ENCODE measurements at places on chromosomes 1 and 21.

DNA sequence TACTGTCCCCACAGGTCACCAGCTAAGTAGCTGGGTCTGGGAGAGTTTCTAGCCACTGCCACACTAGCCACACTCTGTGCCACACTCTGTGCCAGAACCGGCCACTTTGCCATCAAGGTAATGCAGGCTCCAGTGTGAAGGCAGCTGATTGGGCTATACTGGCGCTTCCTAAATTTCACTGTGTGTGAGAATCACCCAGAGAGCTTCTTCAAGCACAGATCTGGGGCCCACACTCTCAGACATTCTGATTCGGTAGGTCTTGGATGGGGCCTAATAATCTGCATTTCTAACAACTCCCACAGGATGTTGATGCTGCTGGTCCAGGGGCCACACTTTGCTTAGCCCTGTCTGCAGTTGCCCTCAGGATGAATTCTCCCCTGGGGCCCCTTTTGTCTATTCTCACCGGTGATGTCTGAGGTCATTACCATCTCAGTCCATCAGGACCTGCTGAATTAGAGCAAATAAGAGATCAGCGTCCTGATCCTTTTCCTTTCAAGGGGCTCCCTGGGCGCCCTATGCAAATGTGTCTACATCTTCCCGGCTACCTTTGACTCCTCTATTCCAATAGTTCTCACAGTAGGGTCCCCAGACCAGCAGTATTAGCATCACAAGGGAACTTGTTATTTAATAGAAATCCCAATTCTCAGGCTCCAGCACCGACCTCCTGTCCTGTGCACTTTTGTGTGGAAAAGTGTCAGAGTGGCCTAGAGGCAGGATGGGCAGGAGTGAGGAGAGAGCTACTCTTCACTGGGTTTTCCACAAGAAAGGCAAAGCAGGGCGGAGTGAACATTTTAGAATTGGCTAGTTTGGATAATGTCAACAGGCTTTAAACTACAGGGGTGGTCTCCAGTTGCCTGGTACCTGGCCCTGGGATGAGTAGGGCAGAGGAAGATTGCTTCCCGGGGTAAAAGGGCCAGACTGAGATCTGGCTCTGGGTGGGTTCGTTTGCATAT lies 24.7 kb upstream of the LRRN2 start:
- no peak for DNase-seq

GRCh38 chr1:231070758-231071444 lies 30.8 kb upstream of the FAM89A start:
- DNase-seq, result peak; percentile 52

- no peak for DNase-seq
Observed at GRCh38 chr1:63590166-63590560, 3.0 kb upstream of the PGM1 start.

DNA sequence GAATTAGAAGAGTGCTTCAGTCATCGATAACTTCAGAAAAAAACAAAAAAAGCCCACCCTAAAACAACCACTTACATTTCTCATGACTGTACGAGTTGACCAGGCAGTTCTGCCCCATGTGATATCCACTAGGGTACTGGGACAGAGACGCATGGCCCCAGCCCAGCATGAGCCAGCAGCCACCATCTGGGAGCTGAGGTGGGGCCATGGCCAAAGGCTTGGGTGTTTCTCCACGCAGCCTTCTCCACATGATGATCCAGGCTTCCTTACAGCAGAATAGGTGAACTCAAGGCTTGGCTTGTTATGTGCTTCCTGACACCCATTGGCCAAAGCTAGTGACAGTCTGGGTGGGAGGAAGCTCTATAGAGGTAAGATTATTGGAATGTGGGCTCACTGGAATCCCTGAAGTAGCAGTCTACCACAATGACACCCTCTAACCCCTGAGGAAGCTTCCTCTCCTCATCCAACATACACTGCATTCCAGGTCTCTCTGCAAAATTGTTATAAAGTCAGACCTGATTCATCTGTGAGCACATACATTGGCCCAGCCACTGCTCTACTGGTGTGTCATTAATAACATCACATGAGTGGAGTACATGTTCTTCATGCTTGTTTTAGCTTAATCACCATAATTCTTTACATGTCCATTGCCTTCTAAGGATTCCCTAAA lies 66.3 kb upstream of the NTPCR start:
- DNase-seq, result no peak

GRCh38 chr1:202932476-202932875 lies 5.4 kb upstream of the KLHL12 start:
- DNase-seq, result no peak

DNA sequence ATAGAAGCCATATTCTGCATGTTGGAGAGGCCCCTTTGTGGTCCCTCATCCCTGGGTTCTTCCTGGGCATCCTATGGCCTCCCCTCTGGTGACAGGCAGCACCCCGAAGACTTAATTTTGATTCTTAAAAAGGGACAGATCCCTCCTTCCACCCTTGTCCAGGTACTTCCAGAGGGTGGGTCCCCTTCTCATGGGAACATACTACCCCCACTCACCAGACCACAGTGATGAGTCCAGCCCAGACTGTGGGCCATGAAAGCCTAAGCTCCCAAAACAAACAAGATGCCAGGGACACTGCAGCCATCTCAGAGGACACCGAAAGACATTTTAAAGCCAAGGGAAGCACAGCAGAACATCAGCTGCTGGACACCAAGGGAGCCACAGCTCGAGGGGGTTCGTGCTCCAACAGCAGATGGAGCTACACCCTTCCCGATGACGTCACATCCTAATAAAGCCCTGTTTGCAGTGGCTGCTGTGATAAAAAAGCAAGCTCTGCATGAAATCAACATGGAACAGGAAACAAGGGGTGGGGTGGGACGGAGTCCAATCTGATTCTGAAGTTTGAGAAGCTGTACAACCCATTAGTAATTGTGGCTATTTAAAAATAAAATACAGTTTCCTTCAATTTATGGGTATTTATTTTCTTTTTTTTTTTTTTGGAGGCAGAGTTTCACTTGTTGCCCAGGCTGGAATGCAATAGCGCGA lies 32.4 kb downstream of the GNB1 start:
- DNase-seq, result peak; percentile 76

DNA sequence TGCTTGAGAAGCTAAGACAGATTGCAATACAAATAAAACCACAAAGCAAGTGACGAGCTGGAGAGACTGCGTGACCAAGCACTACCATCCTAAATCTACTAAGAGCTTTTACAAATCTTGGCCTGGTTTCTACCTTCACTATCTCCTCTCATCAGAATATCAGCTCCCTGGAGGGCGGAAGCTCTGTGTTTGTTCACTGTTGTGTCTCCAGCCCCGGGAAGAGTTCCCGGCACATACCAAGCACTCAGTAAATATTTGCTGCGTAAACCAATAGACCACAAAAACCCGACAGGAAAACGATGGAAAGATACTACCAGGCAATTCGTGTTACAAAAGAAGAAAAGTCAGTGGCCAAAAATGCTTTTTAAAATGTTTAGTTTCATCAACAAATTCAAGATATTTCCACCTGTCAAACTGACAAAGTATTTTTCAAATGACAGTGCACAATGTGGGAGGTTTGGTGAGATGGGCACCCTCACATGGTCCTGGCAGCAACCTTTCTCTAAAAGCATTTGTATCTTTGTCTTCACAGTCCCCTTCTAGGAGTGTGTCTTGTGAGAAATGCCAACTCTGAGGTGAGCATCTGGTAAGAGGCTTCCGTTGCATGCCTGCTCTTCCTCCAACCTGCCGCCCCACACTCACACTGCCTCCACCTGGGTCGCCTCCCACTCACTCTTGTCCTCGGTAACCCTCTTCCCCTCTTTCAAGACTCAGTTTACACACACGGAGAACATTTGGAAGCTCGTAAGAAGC lies 34.7 kb downstream of the SLC1A7 start:
- no peak for DNase-seq

- no peak for DNase-seq
Observed at GRCh38 chr1:159171254-159171687, at the start of gene CADM3. Gene CADM3, plus strand, starts transcription at chr1:159171615. Its CDS starts 151 bp downstream, at chr1:159171766.

- no peak for DNase-seq
Observed at GRCh38 chr21:45888386-45889009, 93.1 kb upstream of the COL6A1 start.

DNA sequence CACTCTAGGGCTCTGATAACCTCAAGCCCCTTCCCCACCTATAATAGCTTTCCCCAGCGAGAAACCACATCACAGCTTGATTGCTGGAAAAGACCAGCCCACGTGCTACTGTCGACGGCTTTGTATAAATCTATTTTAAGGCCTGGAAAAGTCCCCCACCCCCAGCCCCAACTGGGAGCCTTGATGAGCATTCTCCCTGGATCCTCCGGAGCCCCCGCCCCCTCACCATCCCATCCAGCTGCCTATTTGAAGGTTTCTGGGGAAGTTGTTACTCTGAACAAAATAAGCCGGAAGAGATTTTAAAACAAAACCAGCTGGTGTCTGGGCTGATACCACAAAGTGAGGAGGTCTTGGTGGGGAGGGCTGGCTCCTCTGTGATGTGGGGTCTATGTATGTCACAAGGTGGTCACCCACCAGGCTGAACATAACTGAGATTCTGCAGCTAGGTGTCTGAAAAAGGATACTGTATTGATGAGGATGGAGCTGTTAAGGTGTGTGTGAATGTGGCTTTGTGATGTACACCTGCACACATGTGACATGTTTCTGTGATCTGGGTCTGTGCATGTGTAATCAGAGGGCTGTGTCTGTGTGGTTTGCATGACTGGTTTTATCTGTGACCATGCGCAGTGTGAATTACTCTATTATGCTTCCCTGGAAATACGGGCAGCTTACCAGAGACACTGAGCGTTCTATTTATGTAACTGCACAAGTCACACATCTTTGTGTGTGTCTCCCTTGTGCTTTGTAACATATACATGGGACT lies 25.0 kb downstream of the RIMS3 start:
- no peak for DNase-seq

GRCh38 chr1:8351693-8352470 lies 34.0 kb downstream of the SLC45A1 start:
- no peak for DNase-seq

DNA sequence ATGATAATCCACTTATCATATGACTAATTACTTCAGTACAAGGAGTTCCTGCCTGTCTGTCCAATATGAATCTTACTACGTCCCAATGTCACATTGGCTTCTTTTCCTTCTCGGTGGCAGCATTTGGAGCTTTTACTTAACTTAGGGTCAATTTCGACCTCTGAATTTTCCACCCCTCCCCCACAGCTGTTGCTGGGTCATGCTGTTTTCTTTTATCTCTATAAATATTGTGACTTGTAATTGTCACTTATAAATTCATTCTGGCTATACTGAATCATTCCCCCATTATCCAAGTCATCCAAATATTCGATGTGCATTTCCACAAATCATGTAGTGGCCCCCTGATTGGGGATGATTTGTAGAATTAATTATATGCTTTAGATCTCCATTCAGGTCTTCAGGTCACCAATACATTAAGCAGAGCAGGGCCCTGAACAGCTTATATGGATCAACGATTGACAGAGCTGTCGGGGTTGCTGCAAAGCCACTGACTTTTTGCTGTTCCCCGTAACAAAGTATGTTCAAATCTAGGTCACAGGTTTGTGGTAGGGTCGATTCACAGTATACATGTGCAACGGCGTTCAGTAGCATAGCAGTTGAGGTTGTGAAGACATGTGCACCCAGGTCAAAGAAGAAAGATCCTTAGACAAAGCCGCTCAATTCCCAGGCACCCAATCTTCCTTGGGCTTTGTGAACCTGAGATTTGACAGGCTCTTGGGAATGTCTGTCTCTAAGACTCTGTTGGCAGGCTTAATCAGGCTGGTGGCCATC lies 18.3 kb upstream of the RNU1-4 start:
- no peak for DNase-seq

- no peak for DNase-seq
Observed at GRCh38 chr1:54367613-54368012, 38.6 kb downstream of the SSBP3 start.

- no peak for DNase-seq
Observed at GRCh38 chr1:55384637-55385036, 169.5 kb upstream of the USP24 start.

DNA sequence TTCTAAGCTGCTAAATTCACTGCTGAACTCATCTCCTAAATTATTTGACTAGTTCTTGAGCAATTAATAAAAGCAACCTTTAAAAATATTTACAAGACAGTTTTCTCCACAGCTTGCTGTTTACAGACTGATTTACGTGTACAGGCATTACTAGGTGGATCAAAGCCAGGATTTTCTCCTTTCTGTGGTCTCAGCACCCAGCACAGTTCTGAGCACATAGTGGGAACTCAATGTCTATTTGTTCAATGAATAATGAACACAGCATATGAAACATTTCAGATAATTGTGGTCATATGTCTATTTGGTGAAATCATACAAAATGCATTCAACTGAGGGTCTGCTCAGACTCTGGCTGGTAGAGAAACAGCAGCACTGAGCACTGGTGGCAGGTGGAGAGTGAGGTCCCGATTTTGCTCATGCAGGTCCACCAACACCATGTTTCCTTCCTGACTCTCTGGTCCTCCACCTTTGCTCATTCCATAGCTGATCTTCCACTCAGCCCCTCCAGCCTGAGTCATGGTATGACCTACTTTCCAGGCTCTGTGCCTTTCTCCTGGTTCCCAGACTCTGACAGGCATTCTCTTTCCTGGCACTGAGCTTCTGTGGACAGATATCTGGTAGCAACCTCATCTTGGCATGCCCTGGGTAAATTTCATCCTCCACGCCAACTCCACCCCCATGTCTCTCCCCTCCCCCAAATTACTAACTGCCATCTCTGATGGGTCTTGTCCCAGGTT lies 311.3 kb downstream of the TGFB2 start:
- no peak for DNase-seq

- DNase-seq, result no peak
Observed at GRCh38 chr1:114549137-114549536, 32.3 kb downstream of the BCAS2 start.

DNA sequence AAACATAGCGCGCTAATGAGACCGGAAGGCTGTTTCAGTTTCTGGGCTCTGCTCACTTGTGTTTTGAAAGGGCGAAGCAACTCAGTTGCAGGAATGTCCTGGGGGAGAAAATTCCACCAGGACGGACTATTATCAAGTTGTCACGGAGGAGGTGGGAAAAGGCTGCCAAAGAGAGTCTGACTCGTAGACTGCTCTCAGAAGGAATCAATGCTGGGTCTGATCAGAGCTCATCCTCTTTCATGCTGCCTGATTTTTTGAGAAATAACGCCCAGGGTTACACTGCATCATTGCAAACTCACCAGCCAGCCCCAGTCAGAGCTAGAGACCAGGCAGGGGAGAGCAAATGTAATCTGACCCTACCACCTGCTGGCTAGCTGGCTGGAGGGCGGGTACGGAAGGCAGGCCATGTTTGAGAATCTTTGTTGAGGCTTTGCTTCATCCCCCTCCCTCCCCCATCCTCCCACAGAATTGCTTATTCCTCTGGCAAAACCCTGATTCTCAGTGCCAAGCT lies 36.4 kb upstream of the BCL9 start:
- DNase-seq, result peak; percentile 61

DNA sequence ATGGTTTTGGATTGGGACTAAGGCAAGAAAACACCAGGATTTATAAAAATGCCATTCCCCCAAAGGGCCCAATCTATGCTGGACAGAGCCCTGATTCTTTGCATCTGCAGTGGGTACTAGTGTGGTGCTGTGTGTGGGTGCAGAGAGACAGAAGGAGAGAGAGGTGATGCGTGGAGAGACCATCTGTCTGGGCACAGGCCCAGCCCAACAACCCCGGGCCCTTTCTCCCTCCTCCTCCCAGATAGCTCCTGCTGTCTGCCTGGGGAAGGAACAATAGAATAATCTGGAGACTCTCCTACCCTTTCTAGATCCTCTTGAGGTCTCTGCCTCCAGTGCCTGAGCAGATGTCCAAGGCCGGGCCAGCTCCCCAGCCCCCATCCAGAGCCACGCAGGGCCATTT lies 15.1 kb downstream of the KIAA1614 start:
- DNase-seq, result no peak

All from left hindlimb (tissue), 1 donor.